Tibial nerve (tissue), 4 donors: ENCODE measurements at places on chromosomes 2 and 18. TPM values are rescaled to one million over a fixed set of nuclear protein-coding genes. Genes with fewer than 3 reads are reported as not detected.

Gene COL6A3
- 228 TPM for total RNA-seq

Gene CROCC2
- total RNA-seq: 0.44 TPM

Gene LRRC30
- not detected for total RNA-seq

DNA sequence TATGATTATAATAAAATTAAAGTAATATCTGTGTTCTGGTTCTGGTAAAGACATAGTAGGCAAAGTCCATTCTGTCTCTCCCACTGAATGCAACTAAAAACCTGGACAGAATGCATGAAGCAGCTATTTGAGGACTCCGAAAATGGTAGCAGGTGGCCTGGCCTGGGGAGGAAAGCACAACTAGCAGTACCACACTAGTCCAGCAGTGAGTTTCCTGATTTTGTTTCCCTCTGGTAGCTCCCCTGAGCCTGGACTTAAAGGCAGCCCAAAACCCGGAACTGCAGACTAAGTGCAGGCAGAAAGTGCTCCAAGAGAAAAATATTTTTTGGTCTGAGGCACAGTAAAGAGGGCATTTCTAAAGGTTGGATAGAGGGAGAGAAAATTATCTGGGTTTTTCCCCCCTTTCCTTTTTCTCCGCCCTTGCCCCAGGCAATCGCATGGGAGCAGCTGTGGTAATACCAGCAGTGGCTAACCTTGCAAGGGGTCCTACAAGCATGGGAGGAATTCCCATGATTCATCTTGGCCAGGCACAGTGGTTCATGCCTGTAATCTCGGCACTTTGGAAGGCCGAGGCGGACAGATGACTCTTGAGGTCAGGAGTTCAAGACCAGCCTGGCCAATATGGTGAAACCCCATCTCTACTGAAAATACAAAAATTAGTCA is 32.3 kb downstream of the ASXL2 start:
- DNase-seq: no peak

GRCh38 chr2:55247025-55247424 is 14.5 kb downstream of the RPS27A start:
- DNase-seq: no peak

DNA sequence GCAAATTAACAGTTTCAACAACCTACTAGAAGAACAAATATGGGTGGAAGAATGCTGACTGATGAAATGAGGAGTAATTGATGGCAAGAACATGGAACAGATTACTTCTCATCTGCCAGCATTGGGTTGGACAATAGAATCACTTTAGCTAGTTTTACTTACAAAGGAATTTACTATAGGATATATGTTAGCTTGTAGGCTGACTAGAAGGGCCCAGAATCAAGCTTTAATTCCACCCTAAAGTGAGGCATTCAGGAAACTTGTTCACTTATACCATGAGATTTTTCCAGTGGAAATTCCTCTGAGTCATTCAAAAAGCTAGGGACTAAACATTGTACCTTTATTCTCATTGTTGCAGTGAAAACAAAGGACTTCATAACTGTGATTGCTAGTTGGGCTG is 5.0 kb upstream of the ZSWIM2 start:
- no peak for DNase-seq

GRCh38 chr2:219095406-219095935 is 34.8 kb upstream of the IHH start:
- DNase-seq: no peak
